ENCODE measurements at places on chromosomes 16 and 17. TPM values are rescaled to one million over a fixed set of nuclear protein-coding genes. Genes with fewer than 3 reads are reported as not detected.

MYH3 gene
- 0.68 TPM for total RNA-seq

CACNA1G gene
- not detected for total RNA-seq

SGCA gene
- total RNA-seq, result 0.28 TPM

LGALS9B gene
- total RNA-seq, result 0.50 TPM

GP1BA gene
- total RNA-seq, result not detected

CACNG1 gene
- not detected for total RNA-seq

LPCAT2 gene
- total RNA-seq, result 12.0 TPM

CNTNAP1 gene
- total RNA-seq, result 0.71 TPM

SOST gene
- not detected for total RNA-seq

CDK10 gene
- 23.6 TPM for total RNA-seq

IRX5 gene
- 0.93 TPM for total RNA-seq

MLYCD gene
- 1.7 TPM for total RNA-seq

CMTM2 gene
- total RNA-seq, result not detected

CCL8 gene
- total RNA-seq, result not detected

PRAC2 gene
- total RNA-seq, result not detected

KRT26 gene
- not detected for total RNA-seq

AGRP gene
- not detected for total RNA-seq

VEZF1 gene
- total RNA-seq, result 39.3 TPM

TBC1D26 gene
- under 0.01 TPM for total RNA-seq

SPATA32 gene
- total RNA-seq, result not detected

TBC1D3E gene
- not detected for total RNA-seq

SCNN1G gene
- total RNA-seq, result 0.14 TPM

GLTPD2 gene
- not detected for total RNA-seq

ADAM11 gene
- under 0.01 TPM for total RNA-seq

CLEC3A gene
- total RNA-seq, result not detected

KRT40 gene
- not detected for total RNA-seq

PRPSAP1 gene
- 28.4 TPM for total RNA-seq

HBA2 gene
- total RNA-seq, result not detected

ASPA gene
- not detected for total RNA-seq

CDT1 gene
- 0.14 TPM for total RNA-seq

TBC1D3 gene
- total RNA-seq, result not detected

KIF18B gene
- total RNA-seq, result under 0.01 TPM

SHISA9 gene
- under 0.01 TPM for total RNA-seq

CCL2 gene
- total RNA-seq, result not detected

ARHGAP27 gene
- 28.0 TPM for total RNA-seq

DRC7 gene
- total RNA-seq, result not detected

SLC6A4 gene
- total RNA-seq, result 0.34 TPM

TTYH2 gene
- 3.8 TPM for total RNA-seq

TELO2 gene
- total RNA-seq, result 8.5 TPM

PPP1R27 gene
- total RNA-seq, result not detected

GAS2L2 gene
- total RNA-seq, result 0.07 TPM

TEX14 gene
- not detected for total RNA-seq

PIRT gene
- total RNA-seq, result not detected

MMP2 gene
- 29.1 TPM for total RNA-seq

PDILT gene
- total RNA-seq, result not detected

ZSCAN10 gene
- not detected for total RNA-seq

HSD3B7 gene
- total RNA-seq, result 4.1 TPM

ACBD4 gene
- 5.5 TPM for total RNA-seq

EPN3 gene
- 20.9 TPM for total RNA-seq

CBX2 gene
- total RNA-seq, result 2.8 TPM

MYH13 gene
- total RNA-seq, result not detected

MAP2K6 gene
- total RNA-seq, result 1.4 TPM
